ENCODE measurements at places on chromosomes 12 and 14.

DNA sequence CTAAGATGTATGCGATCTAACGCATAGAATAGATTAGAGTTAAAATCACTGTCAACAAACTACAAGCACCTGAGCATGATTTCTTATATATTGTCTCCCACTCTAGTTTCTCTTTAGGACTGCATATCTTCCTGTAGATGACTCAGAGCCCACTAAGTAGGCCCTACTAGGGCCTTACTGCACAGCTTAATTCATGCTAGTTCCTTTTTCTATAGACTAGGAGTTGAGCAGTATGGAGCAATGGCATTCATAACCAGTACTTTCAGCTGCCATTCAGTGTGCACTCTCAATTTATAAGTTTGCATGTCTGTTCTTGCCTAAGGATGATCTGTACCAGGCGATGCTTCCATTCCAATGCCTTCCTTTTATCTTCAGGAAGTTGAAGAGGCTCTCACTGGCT is 103.5 kb downstream of the METTL25 start:
- no peak for DNase-seq

- no peak for DNase-seq
Observed at GRCh38 chr12:39722504-39722903, 102.9 kb upstream of the ABCD2 start.

DNA sequence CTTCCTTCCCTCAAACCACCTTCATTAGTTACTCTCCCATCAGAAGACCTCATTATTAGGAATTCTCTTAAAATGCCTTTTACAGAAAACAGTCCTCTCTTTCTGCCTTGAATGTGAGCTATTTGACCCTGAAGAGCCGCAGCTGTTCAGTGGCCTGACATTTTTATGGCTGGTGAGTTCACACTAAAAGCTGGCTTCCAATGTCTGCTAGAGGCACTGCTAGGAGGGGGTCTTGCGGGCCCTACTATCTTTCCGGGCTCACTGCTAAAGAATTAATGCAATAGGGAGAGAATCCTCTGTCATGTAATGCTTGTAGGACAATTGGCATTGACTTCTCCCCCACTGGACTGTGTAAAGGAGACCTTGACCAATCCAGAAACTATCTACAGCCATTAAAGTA is 87.7 kb downstream of the GPR135 start:
- DNase-seq = no peak

- DNase-seq = no peak
Observed at GRCh38 chr14:35971965-35972630, 146.0 kb downstream of the BRMS1L start.

DNA sequence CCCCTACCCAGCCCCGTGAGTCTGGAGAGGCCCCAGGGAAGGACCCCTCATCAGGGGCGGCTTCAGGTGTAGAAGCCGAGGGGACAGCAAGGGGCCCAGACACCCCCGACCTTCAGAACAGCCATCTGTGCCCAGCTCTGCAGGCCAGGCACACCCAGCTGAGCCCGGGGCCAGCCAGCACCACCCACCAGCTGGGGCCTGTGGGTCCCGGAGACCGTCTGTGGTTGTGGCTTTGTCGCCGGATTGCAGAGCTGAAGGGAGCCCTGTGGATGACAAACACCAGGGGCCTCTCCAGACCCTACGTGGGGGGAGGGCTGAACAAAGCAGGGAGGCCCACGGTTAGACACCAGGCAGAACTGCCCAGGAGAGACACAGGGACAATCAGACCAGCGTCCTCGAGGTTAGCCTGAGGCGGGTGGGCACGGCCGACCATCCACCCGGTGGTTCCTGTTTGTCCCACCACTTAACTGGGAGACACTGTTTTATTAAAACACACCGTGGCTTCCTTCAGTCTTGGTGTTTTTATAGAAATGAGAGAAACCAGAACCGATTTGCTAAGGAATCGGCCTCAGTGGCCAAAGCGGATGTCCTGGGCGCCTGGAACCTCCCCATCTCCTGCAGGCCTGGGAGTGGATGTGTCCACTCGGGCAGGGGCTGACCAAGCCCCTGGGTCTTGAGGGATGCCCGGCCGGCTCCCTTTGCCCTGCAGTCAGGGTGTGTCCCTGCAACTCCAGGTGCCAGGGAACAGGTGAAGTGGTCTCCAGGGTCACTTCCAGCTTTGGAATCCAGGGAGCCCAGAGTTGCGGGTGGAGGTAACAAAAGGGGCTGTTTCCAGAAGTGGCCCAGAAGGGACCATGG is 10.0 kb downstream of the C14orf180 start:
- DNase-seq = no peak

DNA sequence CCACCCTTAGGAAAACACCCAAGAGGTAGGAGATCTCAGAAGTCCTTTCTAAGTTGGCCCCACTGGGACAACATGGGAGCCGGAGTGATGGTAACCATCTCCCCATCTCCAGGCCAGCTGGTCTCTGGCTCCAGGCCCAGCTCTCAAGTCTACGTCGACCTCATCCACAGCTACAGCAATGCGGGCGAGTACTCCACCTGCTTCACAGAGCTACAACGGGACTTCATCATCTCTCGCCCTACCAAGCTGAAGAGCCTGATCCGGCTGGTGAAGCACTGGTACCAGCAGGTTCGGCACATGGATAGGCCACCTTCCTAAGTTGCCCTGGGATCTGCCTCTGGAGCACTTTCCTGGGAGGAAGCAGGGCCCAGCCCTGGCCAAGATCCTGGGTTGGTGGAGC is 11.0 kb upstream of the OAS2 start:
- DNase-seq = no peak

DNA sequence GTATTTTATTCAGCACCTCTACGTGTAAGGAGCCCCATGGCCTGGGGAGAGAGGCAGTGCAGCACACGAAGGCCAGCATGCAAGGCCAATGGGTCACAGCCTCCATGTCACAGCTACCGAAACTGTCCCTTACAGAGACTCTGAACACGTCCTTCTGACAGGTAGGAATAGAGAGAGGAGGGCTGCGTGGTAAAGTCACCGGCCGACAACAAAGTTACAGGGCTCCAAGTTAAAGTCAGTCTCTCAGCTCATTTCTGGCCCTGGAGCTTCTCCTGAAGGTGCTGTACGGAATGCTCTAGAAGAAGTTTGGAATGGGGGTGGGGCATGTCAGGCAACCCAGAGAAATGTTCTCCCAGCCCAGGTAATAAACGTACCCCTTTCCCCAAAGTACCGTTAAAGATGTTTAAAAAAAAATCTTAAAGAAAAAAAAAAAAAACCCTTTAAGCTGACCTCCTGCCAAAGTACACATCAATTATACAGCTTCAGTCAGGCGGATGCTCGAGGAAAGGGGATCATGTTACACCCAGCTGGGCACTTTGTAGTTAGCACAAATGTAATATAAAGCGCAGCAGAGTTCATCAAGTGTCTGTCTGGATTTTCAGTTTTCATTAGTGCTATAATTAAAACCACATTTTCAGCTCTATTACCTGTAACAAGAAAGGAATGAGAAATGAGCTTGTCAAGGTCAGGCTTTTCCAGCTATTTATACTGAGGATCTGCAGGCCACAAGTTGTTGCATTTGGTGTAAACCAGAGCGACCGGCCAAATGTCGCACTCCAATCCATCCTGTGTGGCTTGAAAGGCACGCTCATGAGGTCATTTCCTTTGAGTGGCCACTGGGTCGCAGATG is 53.3 kb upstream of the CDKN3 start:
- DNase-seq = no peak

DNA sequence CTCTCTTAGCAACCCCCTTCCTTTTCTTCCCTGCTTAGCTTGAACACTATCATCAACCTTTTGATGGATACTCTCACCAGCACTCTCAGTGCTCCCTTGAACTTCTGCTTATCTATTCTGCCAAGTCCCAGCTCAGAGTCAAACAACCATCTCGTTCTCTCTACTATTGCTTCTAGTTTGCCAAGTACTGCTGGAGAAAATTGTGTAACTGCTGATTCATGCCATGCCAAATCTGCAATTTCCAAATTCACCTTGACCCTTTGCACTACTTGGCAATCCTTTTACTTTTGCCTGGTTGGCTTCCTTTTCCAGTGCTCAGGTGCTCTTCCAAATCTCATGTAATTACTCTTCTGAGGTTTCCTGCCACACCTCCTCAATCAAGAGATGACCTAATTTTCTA is 2.8 kb upstream of the CCDC196 start:
- DNase-seq = no peak

DNA sequence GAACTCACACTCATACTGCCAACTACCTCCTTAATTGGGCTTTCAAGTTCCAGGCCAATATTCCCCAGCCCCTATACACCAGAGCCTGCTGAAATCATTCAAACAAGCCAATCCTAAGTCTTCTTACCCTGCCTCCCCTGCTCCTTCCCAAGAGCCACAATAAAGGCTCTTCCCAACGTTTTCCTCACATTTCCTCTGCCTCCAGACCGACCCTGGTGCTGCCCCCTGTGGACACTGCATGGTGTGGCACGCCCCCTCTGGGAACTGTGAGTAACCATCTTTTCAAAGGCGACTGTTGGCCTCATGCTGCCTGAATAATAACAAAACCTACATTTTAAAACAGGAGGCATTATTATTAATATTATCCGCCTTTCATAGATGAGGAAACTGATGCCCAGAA is 111.6 kb upstream of the NOS1 start:
- DNase-seq = no peak
